ENCODE measurements at places on chromosomes 2 and 18. TPM values are rescaled to one million over a fixed set of nuclear protein-coding genes. Genes with fewer than 3 reads are reported as not detected.

The CNTNAP5 gene
- 0.25 TPM for total RNA-seq

The DNAJC5G gene
- total RNA-seq, result not detected

The EVX2 gene
- total RNA-seq, result not detected

The CFAP221 gene
- total RNA-seq, result 0.72 TPM

The PTPN18 gene
- 264 TPM for total RNA-seq

The CFC1 gene
- not detected for total RNA-seq

The LYPD6 gene
- not detected for total RNA-seq

The DAPL1 gene
- total RNA-seq, result not detected

The FECH gene
- total RNA-seq, result 30.4 TPM

The POTEJ gene
- not detected for total RNA-seq

The FAM117B gene
- 8.0 TPM for total RNA-seq

The NAB1 gene
- 15.7 TPM for total RNA-seq

The NEB gene
- total RNA-seq, result 1.4 TPM

The GPR45 gene
- total RNA-seq, result not detected

The CBLN2 gene
- not detected for total RNA-seq

The UGT1A5 gene
- not detected for total RNA-seq

The ZNF516 gene
- total RNA-seq, result 53.3 TPM

The IL36B gene
- not detected for total RNA-seq

The SERPINB13 gene
- not detected for total RNA-seq

The GKN2 gene
- total RNA-seq, result not detected

The GAD1 gene
- 7.7 TPM for total RNA-seq

The SERPINB4 gene
- not detected for total RNA-seq

The TRIM43 gene
- total RNA-seq, result not detected

The SNTG2 gene
- total RNA-seq, result not detected

The SPATA3 gene
- total RNA-seq, result not detected

The SP100 gene
- 148 TPM for total RNA-seq

The MSH2 gene
- total RNA-seq, result 38.7 TPM

The CAPN14 gene
- 2.0 TPM for total RNA-seq

The ANKRD39 gene
- total RNA-seq, result 12.5 TPM

The POMC gene
- not detected for total RNA-seq

The ATOH8 gene
- total RNA-seq, result not detected

The IL1B gene
- total RNA-seq, result not detected
